Cerebellar nuclear complex (tissue), 1 donor: ENCODE measurements at places on chromosomes 13 and 19.

DNA sequence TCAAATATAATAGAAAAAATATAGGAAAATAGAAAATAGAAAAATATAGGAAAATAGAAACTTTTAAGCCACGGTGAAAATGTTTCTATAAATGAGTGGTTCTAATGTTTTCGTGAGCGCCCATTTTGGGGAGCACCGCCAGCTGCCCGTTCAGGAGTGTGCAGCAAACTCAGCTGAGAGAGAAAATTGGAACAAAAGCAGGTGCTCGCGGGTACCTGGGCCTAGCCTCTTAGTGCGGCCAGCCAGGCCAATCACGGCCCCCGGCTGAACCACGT lies 204 bp upstream of the PDX1 start:
- no peak for DNase-seq

DNA sequence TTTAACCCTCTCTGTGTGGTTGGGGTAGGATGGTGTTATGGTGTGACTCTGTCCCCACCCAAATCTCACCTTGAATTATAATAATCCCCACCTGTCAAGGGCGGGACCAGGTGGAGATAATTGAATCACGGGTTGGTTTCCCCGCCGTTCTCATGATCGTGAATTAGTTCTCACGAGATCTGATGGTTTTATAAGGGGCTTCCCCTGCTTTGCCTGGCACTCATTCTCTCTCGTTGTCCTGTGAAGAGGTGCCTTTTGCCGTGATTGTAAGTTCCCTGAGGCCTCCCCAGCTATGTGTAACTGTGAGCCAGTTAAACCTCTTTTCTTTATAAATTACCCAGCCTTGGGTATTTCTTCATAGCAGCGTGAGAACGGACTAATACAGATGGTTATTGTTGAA lies 68.8 kb downstream of the ARHGEF7 start:
- no peak for DNase-seq

DNA sequence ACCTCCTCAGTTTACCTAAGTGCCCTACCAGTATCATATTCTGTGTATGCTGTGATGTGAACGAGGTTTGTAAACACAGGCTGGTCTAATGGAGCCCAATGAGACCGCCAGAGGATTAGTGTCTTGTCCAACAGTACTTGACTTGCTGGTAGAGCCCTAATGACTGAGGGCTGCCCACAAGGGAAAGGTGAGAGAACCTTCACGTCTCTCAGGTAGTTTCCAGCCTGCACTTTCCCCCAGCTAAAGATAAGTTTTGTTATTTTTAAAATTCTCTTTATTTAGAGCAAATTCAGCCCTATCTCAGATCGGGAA lies 498 bp upstream of the RBM26 start:
- no peak for DNase-seq

- no peak for DNase-seq
Observed at GRCh38 chr13:79727086-79727485, 246.1 kb downstream of the NDFIP2 start.

DNA sequence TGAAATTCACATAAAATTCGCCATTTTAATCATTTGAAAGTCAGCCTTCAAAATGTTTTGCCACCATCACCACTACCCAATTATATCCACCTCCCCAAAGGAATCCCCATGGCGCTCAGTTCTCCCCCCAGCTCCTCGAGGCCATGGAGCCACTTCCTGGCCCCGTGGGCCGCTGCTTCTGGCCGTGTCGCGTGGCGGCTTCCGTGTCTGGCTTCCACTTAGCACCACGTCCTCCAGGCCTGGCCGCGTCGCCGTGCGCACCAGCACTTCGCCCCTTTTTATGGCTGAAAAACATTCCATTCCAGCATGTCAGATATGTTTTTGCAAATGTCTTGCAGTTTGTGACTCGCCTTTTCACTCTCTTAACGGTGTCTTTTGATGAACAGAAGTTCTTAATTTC lies 46.7 kb upstream of the DCUN1D2 start:
- DNase-seq, result no peak

GRCh38 chr19:57406516-57407123 lies 4.3 kb upstream of the ZNF17 start:
- no peak for DNase-seq

DNA sequence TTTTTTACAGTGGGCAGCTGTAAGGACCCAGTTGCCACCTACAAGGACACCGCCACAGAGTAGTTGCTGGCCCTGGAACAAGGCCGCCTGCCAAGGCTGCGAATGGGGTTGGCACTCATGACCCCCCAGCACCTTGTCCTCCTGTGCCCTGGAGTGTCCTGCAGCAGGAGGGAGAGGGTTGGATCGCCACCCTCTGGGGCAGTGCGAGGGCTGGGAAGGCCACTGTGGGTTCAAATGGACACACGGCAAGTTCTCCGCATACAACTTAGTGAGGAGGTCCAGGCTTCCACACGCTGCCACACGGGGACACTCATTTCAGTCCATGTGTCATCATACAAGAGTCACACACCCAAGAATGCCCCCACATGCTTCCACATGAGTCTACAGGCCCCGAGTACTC lies 978 bp downstream of the KLK8 start:
- no peak for DNase-seq

DNA sequence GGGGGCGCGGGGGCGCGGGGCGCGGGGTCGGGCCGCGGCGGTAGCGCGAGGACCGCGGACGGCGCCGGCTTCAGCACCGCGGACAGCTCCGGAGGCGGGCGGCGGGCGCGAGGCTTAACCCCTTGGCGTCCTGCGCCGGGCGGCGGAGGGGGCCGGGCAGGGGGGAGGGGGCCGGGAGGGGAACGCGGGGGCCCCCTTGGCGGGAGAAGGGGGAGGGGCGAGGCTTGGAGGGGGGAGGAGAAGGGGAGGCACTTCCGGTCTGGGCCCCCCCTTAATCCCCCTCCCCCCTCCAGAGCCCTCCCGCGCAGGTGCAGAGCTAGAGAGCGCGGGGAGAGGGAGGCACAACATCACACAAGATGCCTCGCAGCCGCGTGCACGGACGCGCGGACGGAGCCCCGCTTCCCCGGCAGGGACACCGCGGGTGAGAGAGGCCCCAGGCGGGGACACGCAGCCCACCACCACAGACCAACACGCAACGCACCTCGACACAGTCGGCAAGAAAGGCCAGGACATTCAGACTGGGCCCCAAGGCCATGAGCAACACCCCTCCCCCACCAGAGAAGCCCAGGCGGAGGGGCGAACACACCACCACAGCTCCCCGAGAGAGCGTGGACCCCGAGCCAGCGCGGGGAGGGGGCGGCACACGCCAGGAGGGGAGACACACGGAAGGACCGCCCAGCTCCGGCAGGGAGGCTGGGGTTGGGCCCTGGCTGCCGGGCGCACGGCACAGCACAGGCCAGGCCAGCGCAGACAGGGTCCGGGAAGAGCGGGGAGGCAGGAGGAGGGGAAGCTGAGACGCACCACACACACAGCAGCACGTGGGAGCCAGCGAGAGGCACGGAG lies 24.1 kb downstream of the SHANK1 start:
- peak; percentile 24 for DNase-seq

GRCh38 chr13:44230736-44231135 lies 142.9 kb upstream of the SERP2 start:
- DNase-seq, result no peak

- DNase-seq, result no peak
Observed at GRCh38 chr19:47158879-47159503, 28.4 kb downstream of the SAE1 start.

DNA sequence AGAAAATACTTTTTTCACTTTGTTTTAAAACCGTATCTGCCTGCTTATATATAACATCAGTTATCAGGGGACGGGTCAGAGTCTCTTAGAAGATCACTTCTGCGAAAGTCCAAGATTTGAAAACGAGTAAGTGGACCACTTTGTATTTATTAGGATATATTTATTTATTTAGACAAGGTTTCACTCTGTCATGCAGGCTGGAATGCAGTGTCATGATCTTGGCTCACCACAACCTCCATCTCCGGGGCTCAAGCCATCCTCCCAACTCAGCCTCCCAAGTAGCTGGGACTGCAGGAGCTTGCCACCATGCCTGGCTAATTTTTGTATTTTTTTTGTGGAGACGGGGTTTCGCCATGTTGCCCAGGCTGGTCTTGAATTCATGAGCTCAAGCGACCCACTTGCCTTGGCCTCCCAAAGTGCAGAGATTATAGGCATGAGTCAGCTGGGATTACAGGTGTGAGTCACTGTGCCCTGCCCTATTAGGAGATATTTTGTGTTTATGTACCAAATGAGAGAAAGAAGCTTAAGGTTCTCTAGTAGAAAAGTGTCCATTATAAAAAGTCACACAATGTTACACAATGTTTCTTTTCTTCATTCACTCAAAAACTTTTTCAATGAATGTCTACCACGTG lies 39.5 kb downstream of the RASL11A start:
- no peak for DNase-seq

- DNase-seq, result no peak
Observed at GRCh38 chr13:76741624-76742023, 144.6 kb downstream of the KCTD12 start.

DNA sequence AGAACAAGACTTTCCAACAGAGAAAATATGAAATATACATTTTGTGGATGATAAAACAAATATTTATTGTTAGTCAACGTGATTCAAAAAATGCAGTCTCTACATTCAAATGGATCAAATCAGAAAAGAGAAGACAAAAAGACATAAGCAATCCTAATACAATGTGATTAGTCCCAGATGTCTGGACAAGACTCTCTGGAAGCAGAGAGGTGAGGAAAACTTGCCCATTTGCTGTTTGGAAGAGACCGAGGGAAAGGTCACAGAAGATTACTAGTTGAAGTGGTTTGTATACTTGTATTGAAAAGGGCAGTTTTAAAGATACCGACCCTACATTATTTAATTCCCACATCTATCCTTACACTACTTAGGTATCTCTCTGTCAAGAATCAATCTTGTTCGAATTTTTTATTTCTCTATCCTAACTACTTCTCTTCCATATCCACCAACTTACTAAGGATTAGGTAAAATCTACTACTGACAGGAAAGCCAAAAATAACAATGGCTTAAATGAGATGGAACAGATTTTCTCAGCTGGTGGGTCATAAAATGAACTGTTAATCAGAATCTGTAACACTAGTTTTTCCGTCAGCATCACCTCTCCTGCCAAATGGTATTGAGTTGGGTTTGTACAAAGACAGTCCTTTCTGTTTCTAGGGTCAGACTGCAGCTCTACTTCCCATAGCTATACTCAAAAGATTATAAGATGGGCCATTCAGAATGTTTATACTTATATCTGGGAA lies 497.1 kb downstream of the DCT start:
- no peak for DNase-seq

GRCh38 chr19:49474542-49474924 lies 518 bp downstream of the FLT3LG start:
- no peak for DNase-seq

GRCh38 chr13:79658333-79658975 lies 177.5 kb downstream of the NDFIP2 start:
- DNase-seq, result no peak

DNA sequence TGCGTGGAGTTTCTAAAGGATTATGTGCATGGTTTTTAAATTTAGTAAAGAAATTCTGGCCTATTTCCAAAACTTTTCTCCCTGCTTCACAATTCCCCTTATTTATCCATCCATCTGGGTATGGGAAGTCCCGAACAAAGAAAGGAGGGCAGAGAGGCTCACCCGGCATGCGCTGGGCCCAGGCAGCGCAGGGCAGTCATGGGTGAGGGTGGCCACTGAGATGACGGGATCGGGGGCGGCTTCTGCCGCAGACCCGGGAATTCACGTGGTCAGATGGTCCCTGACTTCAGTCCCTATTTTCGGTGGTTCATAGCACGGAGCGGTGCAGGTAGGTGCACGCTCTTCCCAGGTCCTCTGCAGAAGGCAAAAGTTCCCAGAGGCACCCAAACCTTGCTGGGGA lies 14.5 kb downstream of the IRS2 start:
- no peak for DNase-seq

DNA sequence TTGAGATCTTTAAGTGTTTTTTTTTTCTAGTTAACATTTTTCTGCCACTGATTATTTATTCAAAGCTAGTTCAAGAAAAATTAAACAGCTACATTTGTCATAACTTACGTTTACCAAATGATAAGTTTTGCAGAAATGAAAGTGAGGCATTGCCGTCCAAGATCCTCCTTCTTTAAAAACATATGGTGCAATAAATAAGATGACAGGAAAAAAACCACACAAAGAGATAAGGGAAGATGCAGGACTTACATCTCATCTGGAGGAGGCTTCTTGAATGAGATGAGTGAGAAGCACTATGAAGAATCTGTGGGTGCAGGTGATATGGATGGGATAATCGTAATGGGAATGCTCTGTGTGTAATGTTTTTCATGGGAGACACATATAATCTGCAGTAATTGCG lies 12.4 kb downstream of the TNFSF13B start:
- DNase-seq, result no peak

GRCh38 chr13:84129966-84130365 lies 247.7 kb upstream of the SLITRK1 start:
- DNase-seq, result no peak

- DNase-seq, result no peak
Observed at GRCh38 chr13:99610702-99611289, 109.5 kb downstream of the TM9SF2 start.

DNA sequence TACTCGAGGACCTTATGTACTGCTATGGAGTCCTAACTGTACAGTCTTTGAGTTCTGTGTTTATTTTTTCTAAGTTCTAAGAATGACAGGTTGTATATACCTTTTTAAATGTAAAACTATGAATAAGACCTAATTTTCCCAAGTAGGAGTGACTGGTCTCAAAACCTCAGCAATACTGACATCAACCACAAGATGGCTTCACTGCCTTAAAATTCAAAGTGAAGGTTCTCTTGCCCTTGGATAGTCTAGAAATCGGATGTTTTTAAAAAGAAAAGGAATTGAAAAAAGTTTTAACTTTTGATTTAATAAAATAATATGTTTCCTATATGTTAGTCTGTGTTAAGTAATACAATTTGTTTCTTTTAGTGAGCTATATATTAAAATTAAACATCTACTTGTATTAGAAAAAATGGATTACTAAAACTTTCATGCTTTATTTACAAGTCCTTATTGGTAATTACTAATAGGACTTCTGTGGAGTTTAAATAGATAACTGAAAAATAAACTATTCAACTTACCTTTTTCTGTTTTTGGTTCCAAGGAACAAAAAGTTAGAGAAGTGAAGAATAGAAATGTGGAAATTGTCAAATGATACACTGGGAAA lies 52.0 kb downstream of the TDRD3 start:
- no peak for DNase-seq

DNA sequence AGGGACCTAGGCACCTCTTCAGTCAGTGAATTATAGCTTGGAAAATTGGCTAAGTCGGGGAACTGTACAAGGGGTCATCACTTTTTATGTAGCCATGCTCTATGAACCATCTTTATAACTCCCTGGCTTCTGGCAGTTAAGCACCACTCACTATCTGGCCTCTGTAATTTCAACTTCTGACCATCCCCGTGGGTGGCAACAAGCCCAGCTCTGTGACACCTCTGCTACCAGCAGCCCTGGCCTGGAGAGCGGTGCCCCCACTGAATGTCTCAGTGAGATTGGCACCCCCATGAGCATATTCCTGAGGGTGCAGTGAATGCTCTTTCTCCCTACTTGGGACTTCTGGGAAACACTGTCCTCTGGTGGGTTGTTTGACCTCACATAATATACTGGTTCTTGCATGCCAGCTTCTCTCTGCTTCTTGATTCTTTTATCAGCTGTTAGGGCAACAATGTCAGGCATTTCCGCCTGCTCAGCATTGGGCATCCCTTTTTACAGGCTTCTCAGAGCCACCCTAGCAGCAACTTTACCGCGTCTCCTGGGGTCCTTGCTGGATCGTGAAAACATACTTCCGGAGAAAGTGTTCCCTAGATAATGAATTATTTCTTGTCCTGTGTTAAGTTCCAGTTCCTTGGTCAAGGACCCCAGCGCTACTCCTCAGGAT lies 10.4 kb downstream of the KL start:
- no peak for DNase-seq

GRCh38 chr13:45206340-45206739 lies 5.5 kb upstream of the KCTD4 start:
- DNase-seq, result no peak
